COR-L47 (cell line): ENCODE measurements at places on chromosomes 7 and 10.

DNA sequence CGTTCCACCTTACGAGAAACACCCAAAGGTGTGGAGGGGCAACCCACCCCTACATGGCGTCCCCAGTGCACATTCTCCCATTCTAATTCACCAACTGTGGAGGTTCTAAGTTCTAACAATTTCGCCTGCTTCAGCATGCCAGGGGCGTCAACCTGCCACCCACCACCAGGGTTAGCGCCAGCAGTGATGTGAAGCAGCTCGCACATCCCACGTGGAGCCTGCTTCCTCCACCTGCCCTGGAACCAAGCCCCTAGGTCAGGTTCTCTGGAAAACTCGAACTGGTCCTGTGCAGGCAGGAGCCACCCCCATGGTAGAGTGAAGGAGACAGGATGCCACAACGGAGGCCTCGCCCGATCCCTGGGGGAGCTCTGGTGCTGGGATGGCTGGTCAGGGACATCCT is 33.3 kb upstream of the FXYD4 start:
- no peak for DNase-seq

GRCh38 chr10:1661859-1662437 is 75.4 kb downstream of the ADARB2 start:
- DNase-seq = no peak

DNA sequence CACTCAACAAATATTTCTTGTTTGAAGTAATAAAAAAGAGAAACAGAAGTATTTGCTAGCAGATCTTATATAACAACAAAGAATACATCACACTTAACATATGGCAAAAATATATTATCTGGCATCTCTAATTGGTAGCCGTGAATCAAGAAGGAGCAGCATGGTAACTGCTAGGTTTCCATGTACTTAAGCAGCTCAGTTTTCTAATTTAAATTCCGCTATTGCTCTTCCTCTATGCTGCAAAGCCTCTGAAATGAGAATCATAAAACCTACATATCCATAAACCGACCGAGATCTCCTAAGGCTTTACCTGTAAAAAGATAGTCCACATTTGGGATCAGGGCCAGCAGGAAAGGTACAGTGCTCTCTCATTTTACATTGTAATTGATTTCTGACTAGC is 76.6 kb upstream of the PTPRZ1 start:
- DNase-seq = no peak

DNA sequence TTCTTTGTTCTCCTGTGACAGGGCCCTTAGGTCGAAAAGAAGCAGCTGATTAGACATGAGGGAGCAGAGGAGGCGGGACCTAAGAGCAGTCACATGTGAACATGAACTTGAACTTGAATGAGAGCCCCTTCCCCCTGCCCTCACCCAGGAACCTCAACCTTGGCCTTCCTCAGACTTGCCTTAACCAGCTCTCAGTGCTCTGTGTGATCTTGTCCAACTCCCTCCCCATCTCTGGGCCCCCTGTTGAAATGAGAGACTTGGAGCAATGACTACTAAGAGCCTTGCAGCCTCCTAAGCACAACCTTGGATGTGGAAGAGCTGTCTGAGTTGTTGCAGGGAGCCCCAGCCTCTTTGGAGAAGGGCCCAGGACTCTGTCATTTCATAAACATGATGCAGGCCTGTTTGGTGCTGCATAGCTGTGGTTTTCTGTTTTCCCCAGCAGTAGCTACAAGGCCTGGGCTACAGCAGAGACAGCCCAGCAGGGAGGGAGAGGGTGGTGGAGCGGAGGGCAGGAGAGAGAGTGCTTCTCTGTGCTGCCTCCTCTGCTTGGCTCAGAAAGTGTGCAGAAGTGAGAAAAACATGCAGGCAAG is 123.9 kb upstream of the ZMIZ1 start:
- DNase-seq = no peak

DNA sequence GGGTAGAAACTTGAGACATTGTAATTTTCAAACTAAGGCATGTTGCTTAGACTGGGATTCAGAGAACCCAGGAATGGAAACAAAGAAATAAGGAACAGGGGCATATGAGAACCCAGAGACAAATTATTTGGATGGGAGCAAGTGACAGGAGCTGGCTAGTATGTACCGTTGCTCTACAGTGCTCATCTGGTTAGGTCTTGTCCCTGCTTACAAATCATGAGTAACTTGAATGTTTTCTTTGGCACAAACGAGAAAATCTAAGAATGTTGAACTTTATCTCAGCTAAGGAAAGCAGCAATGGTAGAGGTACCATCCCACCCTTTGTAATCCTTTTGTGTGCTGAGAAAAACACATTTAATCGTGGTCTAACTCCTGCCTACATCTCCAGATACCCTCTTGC is 116.0 kb upstream of the IMMP2L start:
- no peak for DNase-seq

- DNase-seq = no peak
Observed at GRCh38 chr10:51108406-51108805, 34.1 kb downstream of the PRKG1 start.

DNA sequence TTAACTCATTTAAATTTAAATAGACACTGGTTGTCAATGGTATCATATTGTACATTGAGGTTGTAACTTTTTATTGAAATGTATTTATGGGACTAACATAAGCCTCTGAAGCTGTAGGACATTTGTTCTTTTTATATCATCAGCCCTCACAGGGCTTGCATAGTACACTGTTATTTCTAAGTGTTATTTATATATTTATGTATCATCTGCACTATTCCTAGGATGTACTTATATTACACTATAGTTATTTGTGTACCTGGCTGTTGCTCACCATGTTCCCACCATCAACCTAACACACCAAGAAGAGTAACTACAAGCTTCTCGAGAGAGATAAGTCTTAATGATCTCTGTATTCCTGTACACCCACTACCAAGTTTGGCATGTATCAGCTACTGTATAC is 224.7 kb downstream of the PPP1R3A start:
- no peak for DNase-seq

DNA sequence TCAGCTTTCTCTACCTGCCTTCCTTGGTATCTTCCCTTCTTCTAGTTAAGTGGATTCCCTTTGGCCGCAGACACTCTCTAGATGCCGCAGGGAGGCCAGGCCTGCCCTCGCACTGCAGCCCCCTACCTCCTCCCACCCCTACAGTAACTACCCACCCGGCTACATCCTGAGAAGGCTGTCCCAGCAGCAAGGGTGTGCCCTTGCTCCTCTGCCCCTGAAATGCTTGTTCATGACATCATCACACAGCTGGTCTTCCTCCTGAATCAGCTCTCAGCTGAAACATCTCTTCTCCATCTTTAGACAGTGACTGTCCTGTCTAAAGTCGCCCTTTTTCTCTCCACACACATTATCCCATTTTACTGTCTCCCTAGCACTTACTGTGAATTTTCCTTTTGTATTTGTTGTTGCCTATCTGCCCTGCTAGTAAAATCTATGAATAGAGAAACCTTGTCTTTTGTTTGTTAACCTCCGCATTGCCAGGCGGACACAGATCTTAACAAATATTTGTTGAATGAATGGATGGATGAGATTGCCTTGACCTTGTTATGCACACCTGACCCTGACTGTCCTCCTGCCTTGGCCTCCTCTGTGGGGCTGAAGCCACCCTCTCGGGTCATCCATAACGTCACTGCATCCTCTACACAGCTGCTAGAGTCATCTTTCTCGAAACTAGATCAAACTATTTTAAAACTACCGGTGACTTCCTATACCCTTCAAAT is 108.9 kb upstream of the GATA3 start:
- no peak for DNase-seq
